ENCODE measurements at places on chromosomes 1 and 21. TPM values are rescaled to one million over a fixed set of nuclear protein-coding genes. Genes with fewer than 3 reads are reported as not detected.

DNA sequence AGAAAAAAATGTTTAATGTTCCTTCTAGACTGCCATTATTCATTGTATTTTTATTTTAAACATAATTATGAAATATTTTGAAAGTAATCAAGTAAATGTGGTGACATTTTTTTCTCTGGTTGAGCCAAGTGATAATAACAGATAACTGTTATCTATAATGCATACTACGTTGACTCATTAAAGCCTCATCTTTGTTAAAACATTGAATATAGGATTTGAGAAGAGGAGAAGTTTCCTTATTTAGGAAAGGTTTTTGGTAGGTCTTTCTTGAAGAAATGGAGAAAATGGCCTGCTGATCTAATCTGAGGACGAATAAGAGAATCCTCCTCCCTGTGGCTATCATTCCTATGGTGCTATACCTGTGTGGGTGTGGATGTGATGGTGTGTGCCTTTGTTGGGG, 89.0 kb downstream of the NFIA start:
- DNase-seq = no peak

GPR37L1 gene
- not detected for polyA plus RNA-seq

DNA sequence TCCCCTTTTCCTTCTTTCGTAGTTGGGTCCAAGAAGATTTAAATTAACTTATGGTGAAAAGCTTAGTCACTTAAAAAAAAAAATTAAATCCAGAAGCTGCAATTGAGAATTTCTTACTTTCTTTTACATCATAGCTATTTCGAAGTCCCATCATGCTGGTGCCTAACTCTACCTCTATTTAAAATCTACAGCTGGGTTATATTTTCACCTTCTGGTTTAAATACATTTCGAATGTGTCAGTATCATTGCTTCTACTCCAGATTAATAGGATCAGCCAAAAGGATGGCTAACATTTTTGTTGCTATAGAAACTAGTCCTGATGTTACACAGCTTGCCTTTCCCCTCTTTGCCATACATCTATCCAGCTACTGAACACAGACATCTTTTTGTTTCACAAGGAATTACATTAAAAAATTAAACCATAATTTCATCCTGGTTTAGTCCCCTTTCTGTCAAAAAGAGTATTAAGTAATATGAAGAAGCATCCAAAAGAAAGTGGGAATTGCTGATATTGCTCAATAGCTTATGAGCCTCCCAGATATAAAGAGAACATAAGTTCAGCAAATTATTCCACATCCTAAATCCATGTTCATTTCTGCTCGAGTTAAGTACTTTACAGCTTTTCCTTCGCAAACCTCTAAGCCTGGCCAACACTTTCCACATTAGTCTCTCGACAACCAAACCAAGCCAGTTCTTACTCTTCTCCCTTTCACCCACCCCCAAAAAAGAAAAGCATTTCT, 396.7 kb upstream of the DAB1 start:
- no peak for DNase-seq

DNA sequence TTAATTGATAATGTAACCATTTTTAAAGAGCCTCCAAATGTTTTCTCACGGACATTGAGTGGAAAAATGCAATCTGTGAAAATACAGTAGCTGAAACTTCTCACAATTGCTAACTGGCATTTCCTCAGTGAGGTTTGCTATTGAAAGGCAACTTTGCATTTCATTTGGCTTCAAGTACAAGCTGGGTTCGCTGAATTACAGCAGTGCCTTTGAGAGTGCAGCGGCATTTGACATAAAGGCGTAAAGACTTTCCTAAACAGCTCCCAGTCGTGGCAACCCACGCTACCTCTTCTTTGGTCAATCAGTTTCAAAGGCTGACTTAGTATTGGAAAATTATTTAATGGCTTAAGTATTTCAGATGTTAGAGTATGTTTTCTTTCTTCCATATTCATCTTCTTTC, 39.3 kb upstream of the ZBTB18 start:
- DNase-seq = no peak

NEXN gene
- polyA plus RNA-seq = 13.8 TPM

Measured in GM12878 (cell line).